ENCODE measurements at places on chromosomes 13 and 19.
A peak's percentile ranks its signal among the peaks of the same experiment; 100 is the strongest.

DNA sequence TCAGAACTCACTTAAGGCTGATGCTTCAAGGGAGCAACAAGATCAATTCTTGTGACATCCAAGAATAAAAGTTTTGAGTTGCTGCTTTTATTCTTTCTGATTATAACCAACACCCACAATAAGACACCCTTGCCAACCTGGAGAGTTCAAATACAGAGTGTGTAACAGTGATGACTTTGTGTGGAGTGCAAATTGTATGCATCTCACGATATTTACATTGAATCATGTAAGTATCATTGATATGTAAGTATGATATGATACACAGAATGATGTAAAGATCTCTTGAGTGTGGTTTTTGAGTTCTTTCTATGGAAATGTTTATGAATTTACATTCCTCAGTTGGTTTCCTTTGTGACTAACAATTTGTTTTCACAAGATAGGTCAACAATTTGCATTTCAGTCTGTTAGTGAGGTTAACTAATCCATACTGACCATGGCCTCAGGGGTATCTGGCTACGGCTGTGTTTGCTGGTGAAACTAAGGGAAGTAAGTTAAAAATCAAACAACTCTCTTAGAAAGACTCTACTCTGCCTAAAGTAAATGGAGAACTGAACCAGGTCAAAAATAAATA, 12.4 kb downstream of the LHFPL6 start:
- no peak overlapping the region for H3K4me3 ChIP-seq
- no peaks in the 10 kb centered on the region for H3K27me3 ChIP-seq
- no peak for DNase-seq
- no peak overlapping the region for H3K27ac ChIP-seq
- H3K36me3 ChIP-seq = no peaks in the 10 kb centered on the region
- no peaks in the 10 kb centered on the region for H3K4me1 ChIP-seq

GRCh38 chr13:71149498-71150363, 717.3 kb downstream of the DACH1 start:
- no peak overlapping the region for H3K4me3 ChIP-seq
- H3K27me3 ChIP-seq = no peaks in the 10 kb centered on the region
- no peak for DNase-seq
- H3K27ac ChIP-seq = no peak overlapping the region

GRCh38 chr19:38737921-38738737, 6.1 kb downstream of the CAPN12 start:
- H3K4me1 ChIP-seq = no peaks in the 10 kb centered on the region
- no peak overlapping the region for H3K4me3 ChIP-seq
- no peak overlapping the region for H3K27ac ChIP-seq
- H3K27me3 ChIP-seq = no peaks in the 10 kb centered on the region

- H3K27me3 ChIP-seq = no peaks in the 10 kb centered on the region
- peaks cover 4% of the 10 kb centered on the region for H3K36me3 ChIP-seq
- H3K4me1 ChIP-seq = no peaks in the 10 kb centered on the region
- H3K4me3 ChIP-seq = no peak overlapping the region
Measured at GRCh38 chr19:3669947-3670795, 30.1 kb downstream of the PIP5K1C start.

DNA sequence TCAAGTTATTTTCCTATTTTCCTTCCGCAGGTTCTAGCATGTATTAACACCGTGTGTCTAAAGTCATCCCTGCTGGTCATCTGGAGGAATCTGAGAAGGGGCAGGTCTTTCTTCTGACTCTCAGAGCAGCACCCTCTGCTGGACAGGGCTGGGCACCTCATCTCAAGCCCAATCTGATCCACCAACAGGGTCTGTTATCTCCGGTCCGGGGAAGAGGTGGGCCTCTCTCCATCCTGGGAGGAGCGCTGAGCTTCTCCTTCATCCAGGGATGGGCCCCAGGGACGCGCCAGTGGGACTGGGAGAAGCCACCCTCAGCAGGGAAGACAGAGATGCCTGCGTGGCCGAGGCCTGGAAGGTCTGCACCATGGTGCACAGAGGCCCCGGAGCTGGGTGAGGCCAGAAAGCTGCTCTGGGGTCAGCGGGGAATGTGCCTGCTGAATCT, 26.0 kb upstream of the ZNF331 start:
- no peaks in the 10 kb centered on the region for H3K27me3 ChIP-seq
- peaks cover 2% of the 10 kb centered on the region for H3K4me1 ChIP-seq
- no peak overlapping the region for H3K4me3 ChIP-seq
- H3K27ac ChIP-seq = no peak overlapping the region
- DNase-seq = peak; percentile 56

GRCh38 chr19:48635966-48636858, 967 bp downstream of the DBP start:
- peak; percentile 58 for DNase-seq
- H3K27me3 ChIP-seq = no peaks in the 10 kb centered on the region
- peak overlapping the region; percentile 86 for H3K27ac ChIP-seq
- H3K36me3 ChIP-seq = peaks cover 17% of the 10 kb centered on the region

DNA sequence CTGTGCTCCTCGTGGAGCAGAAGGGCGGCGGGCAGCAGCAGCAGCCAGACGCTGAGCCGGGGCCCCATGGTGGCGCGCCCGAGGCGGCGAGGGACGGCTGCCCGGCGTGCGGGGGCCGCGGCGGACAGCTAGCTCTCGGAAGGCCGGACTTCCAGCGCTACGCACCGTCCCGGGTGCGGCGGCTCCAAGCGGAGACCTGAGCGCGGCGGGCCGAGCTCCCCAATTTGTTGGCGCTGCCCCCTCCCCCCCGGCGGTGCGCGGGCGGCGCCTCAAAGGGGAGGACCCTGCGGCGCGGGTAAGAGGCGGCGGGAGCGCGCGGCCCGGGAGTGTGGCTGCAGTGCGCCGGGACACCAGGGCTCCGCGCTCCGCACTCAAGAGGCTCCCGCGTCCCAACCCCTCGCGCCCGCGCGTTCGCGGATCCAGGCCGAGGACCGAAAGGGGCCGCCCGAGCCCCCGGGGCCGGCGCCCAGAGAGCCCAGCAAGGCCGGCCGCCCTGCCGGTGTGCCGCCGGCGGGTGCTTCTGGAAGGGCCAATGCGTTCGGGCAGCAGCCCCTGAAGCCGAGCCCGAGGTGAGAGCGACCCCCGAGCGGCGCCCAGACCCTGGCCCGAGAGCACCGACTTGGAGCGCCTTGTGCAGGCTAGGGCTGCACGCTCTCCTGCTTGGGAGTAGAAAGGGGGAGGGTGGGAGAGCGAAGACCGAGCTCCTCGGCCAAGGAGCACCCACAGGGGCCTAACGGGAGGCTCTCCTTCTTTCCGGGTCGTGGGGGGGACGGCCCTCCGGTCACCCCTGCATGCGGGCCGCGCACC, at the start of the genes COL4A1 and COL4A2:
Gene COL4A1, minus strand, starts transcription at position 198 of the 807 bp plus-strand sequence. Its CDS starts 130 bp downstream, at position 68.
Gene COL4A2, plus strand, starts transcription at position 325 of the 807 bp plus-strand sequence. CDS start 620 bp downstream, outside the sequence.
- no peak for DNase-seq
- H3K4me3 ChIP-seq = no peak within 1 kb of the TSS
- H3K4me1 ChIP-seq = no peaks in the 10 kb centered on the region
- H3K27ac ChIP-seq = no peak within 1 kb of the TSS

DNA sequence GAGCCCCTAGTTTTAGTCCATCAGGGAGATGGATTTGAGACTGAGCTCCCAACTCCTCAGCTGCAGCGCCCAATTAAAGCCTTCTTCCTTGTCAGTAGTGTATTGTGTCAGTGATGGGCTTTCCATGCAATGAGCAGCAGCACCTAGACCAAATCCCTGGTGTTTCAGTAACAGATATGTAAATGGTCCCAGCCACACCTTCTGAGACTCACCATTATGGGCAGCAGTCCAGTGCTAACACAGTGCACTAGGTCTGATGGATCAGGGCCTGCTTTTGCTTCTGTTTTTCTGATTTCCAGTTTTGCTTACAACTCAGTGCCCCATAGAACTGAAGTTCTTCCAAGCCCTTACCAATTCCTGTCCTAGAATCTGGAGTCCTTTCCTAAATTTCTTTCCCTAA, 41.8 kb upstream of the MIR17HG start:
- no peaks in the 10 kb centered on the region for H3K36me3 ChIP-seq
- H3K4me1 ChIP-seq = peaks cover 7% of the 10 kb centered on the region
- no peak for DNase-seq
- no peak overlapping the region for H3K27ac ChIP-seq
- H3K4me3 ChIP-seq = no peak overlapping the region

DNA sequence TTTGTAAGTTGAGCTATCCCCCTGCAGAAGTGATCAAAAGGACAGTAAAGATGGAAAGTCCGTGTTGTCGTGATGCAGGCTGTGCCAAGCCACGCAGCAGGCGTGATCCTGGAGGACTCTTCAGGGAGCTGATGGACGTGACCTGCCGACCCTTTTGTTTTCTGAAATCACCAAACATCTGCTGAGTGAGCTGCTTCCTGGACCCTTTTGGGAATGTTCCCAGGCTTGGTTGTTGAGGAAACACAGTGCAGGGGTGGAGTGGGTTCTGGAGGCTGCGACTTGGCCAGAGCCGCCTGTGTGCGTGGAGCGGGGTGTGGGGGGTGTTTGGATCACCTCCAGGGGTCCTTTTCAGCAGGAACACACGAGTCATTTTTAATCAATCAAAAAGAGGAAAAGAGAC, 15.4 kb upstream of the CPAMD8 start:
- no peaks in the 10 kb centered on the region for H3K36me3 ChIP-seq
- no peak overlapping the region for H3K4me3 ChIP-seq
- H3K27me3 ChIP-seq = no peaks in the 10 kb centered on the region

DNA sequence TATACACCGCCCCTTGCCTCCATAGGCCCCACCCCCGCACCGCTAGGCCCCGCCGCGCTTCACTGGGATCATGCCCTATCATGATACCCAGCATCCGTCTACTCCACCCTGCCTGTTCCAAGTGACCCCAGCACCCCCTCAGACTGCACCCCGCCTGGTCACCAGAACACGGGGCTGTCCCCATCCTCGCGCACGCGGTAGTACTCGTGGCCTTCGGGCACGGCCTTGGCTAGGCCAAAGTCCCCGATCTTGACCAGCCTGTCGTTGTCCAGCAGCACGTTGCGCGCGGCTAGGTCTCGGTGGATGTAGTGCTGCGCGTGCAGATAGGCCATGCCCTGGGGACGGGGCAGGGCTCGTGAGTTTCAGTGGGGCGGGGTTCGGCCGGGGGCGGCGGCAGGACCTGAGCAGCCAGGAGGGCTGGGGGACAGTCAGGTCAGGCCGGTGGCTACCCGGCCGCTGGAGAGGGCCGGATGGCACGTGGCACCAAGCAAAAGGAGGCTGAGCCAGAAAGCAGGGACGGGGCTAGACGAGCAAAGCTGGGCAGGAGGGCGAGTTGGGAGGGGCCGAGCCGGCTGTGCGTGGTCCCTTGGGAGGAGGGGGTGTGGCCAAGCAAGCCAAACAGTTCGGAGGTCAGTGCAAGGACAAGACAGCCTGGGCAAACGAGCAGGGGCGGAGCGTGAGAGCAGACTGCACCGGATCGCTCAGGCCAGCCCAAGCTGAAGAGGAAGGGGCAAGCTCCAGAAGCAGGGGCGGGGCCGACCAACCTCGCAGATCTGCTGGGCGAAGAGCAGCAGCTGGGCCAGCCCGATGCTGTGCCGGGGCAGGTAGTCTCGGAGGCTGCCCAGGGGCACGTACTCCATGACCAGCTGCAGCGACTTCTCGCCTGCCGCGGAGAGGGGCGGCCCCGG, 13.6 kb upstream of the ICAM3 start:
- no peak overlapping the region for H3K27ac ChIP-seq
- no peak for DNase-seq
- no peaks in the 10 kb centered on the region for H3K27me3 ChIP-seq
- H3K4me3 ChIP-seq = no peak overlapping the region
- no peaks in the 10 kb centered on the region for H3K4me1 ChIP-seq
- peaks cover 55% of the 10 kb centered on the region for H3K36me3 ChIP-seq

- no peak for DNase-seq
- no peaks in the 10 kb centered on the region for H3K36me3 ChIP-seq
- no peak overlapping the region for H3K4me3 ChIP-seq
Measured at GRCh38 chr13:30109471-30110135, 197.7 kb downstream of the KATNAL1 start.

DNA sequence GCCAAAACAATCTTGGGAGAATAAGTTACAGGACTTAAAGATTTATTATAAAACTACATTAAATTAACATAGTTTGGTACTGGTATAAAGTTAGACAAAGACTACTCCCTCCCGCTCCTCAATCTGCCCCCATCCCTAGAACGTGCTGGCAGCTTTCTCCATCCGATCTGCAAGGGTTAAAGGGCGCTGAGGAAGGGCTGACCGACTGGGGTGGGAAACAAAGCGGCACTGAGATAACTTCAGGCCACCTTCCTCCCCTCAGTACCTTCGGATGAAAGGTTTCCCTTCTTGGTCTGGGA, 790 bp upstream of the SUGT1 start:
- no peak for DNase-seq
- peaks cover 38% of the 10 kb centered on the region for H3K36me3 ChIP-seq
- no peaks in the 10 kb centered on the region for H3K27me3 ChIP-seq
- peak overlapping the region; percentile 99 for H3K27ac ChIP-seq

DNA sequence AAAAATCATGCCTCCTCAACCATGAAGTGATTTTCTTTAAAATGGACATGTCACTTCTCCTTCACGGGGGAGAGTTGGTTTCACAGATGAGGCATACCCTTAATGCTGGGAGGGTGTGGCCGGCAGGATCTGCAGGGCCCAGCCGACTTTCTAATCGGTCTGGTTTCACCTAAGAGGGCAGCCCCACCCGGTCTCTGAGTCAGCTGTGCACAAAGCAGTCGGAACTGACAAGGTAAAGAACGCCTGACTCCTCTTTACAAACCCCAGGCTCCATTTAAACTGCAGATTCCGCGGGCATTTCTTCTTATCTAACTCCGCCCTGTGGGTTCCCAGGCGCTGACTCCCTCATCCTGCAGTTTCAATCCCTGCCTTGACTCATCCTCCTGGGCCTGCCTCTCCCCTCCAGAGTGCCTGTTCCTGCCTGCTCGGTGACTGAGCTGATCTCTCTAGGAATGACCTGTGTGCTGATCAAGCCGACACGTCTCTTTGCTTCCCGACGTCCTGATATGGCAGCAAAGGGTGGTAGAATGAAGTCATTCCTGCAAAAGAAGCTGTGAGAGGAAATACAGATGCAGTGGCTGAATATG, 63.4 kb downstream of the EFNB2 start:
- no peaks in the 10 kb centered on the region for H3K36me3 ChIP-seq
- DNase-seq = no peak
- H3K27ac ChIP-seq = no peak overlapping the region
- no peaks in the 10 kb centered on the region for H3K4me1 ChIP-seq
- no peaks in the 10 kb centered on the region for H3K27me3 ChIP-seq

- H3K27ac ChIP-seq = no peak overlapping the region
- no peaks in the 10 kb centered on the region for H3K36me3 ChIP-seq
- DNase-seq = no peak
- H3K4me3 ChIP-seq = no peak overlapping the region
- peaks cover 3% of the 10 kb centered on the region for H3K27me3 ChIP-seq
Measured at GRCh38 chr13:31774186-31774750, 34.9 kb downstream of the RXFP2 start.

All from DND-41 (cell line).